Suppressor macrophage (primary cell): ENCODE measurements at places on chromosomes 3 and 15.
A peak's percentile ranks its signal among the peaks of the same experiment; 100 is the strongest.

DNA sequence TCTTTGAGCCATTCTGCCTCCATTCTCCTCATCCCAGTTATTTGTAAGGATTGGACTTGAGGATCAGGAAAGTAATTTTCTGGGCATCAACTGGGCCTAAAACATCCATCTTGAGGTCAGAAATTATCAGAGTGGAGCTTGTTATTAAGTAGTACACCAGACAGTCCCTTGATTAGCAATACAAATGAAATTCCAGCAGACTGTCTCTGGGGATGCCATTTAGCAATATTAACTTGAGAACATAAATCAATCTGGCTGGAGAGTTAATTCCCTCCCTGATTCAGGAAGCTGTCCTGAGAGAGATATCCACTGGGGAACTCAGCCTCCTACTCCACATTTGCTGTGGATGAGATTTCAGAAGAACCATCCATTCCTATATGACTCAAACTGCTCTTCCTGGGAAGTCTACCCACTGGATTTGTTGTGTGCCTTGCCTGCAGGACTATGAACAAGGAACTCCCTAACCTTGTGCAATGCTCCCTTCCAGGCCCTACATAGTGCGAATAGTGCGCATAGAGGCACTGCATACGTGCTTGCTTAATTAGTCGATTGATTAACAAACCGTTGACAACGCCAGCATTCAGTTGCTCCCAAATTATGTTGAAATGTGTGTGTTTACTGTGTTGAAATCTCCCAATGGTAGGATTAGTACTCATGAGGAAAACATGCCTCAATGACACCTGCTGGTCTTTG is 36.1 kb upstream of the MTMR14 start:
- no peak for DNase-seq

DNA sequence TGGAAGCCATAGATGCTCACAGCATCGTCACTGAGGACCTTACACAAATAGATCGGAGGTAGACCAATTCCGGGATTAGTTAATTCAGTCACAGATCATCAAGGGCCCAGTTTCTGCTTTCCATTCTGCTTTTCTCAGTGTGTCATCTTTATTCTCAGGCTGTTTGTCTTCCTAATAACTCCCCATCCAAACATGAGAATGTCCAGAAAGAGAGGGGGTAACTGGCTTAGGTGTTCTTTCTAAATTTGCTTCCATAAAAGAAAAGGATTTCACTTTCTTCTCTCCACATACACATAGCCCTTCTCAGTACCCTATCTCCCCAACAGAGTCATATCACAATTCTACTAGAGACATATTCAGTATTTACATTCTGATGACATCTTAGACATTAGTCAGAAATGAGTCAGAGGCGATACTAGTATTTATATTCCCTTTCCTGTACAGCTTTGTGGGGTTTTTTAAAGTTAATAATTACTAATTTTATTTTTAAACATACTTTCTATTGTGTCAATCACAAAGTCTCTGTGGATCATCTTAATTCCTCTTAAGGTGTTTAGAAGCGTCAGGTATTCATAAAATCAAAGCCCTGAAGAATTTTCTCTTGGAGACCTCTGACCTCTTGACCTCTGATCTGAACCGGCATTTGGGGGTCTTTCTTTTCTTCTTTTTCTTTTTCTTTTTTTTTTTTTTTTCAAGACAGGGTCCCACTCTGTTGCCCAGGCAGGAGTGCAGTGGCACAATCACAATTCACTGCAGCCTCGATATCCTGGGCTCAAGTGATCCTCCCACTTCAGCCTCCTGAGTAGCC is 24.3 kb upstream of the IL12A start:
- DNase-seq = no peak

DNA sequence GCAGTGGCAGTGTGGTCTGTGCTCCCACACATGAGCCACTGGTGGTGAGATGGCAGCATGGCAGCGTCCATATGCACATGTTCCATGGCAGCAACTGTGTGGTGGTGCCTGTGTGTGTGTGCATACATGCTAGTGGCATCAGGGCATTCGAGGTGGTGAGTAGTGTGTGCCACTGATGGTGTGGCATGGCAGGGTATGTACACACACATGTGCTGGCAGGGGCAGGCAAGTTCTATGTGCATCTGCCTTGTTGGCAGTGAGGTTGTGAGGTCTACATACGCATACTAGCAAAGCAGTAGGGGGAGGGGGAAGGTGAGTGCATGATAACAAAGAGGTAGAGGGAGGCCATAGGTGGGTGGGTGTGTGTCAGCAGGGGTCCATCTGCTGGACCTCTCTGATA is 378.7 kb downstream of the C3orf38 start:
- no peak for DNase-seq

DNA sequence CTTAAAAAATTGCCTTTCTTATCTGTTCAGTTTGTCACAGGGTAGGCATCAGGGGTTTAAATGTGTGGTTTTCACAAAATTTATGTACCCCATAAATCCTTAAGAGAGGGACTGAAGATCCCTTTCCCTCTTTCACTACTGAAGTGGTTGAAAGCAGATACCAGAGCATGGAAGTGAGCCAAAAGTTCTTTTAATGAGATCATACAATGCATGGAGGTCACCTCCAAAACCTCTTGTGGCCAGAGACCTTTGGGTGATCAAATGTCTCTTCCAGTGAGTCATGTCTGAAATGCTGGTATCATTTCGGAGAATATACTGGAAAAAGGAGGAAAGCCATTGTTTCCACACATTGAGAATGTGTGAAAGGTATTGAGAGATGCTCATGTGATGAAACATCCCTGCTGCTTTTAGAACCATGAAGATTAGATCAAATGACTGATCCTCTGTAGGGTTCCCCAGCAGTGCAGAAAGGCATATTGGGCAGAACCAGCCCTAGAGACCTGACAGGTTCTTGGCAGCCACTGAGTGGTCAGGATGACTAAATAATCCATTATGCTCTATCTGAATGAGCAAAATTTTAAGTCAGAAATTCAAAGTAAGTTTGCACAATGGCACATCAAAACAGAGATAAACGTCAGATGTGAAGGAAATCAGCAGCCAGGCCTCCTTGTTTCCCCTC is 165.8 kb upstream of the SLC2A2 start:
- DNase-seq = no peak

GRCh38 chr3:47012342-47013230 is 33.1 kb downstream of the NBEAL2 start:
- no peak for DNase-seq

DNA sequence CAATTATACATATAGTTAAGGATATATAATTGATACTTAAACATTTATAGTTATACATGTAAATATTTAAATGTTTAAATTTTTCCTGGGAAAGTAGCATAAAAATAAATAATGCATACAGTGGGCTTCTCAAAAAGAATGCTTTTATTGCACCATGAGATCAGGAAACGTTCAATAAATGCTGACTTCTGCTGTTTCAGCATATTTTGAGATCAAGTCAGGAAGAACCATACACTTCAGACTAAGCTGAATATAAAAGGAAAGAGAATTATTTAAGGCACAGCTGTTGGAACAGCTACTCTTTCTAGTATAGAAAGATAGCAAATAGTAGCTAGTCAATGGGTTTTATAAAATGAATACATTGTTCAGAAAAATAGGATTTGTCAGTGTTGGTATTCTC is 1462.3 kb upstream of the CADM2 start:
- no peak for DNase-seq

- DNase-seq = no peak
Observed at GRCh38 chr15:36428102-36428845, 151.2 kb upstream of the CDIN1 start.

- no peak for DNase-seq
Observed at GRCh38 chr3:37506956-37507535, 332.7 kb upstream of the LRRFIP2 start.

- no peak for DNase-seq
Observed at GRCh38 chr15:52193321-52193720, 2.1 kb upstream of the GNB5 start.

DNA sequence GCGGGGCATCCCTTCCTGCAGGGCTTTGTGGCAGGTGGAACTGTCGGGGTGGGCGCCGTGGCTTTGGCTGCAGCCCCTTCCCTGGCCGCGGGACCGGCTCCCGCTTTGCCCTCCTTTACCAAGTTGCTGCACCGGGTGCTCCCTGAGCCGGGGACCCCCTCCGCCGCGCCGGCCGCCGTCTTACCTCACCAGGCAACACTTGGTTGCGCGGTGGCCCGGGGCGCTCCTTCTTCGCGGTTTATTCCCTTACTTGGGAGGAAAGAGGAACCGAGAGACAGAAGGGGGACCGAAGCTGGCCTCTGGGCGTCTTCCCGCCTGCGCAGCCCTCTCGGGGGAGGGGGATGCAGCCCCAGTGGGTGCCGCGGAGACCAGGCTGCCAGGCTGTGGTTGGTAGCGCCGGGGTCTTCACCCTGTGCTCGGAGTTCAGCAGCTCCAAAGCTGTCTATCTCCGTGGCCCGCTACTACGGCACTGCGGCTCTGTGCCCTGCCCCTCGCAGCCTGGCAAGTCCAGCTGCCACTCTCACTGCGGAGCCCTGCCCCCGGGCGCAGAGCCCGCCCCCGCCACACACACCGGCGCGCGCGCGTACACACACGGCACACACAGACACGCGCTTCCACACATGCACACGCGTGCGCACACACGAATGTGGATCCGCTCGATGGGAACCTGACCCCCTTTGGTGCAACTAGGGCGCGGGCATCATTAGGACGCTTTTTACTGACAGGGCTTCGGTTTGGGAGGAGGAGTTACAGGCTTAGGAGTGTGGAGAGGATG is at the start of gene DGKG:
Gene DGKG, minus strand, starts transcription at position 473 of the 775 bp plus-strand sequence. CDS start 41,775 bp downstream, outside the sequence.
- DNase-seq = peak; percentile 81

GRCh38 chr15:78880813-78881212 is 8.1 kb downstream of the MORF4L1 start:
- DNase-seq = no peak

DNA sequence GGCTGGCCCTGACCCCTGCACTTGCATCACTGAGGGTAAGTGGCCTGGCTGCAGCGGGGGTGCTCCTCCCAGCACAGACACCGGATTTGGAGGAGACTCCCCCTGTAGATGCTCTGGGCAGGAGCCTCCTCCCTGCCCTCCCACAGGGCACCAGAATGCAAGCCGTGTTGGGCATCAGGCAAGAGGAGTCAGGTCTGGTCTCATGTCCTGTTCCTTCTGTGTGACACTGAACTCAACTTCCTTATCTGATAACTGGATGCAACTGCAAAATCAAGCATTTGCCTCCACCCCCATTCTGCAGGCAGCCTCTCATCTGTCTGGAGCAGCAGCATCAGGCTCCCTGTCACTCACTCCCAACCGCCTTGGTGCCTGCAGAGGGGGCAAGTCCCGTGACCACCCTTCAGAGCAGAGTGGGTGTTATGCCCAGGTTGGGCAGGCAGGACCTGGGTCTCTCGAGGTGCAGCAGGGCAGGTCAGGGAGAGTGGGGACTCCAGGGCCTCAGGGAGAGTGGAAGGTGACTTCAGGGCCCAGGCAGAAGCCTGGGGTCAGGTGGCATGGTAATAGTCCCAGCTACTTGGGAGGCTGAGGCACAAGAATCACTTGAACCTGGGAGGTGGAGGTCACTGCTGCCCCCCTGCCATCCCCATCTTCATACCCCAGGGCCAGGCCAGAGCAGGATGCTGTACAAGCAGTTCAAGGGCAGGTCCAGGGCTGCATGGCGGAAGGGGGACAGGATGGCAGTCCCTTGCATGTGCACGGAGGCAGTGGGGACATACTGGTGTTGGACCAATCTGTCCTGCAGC is 10.5 kb upstream of the RPL29 start:
- DNase-seq = peak; percentile 72

GRCh38 chr3:131217296-131217741 is 164.3 kb upstream of the NUDT16 start:
- DNase-seq = no peak

DNA sequence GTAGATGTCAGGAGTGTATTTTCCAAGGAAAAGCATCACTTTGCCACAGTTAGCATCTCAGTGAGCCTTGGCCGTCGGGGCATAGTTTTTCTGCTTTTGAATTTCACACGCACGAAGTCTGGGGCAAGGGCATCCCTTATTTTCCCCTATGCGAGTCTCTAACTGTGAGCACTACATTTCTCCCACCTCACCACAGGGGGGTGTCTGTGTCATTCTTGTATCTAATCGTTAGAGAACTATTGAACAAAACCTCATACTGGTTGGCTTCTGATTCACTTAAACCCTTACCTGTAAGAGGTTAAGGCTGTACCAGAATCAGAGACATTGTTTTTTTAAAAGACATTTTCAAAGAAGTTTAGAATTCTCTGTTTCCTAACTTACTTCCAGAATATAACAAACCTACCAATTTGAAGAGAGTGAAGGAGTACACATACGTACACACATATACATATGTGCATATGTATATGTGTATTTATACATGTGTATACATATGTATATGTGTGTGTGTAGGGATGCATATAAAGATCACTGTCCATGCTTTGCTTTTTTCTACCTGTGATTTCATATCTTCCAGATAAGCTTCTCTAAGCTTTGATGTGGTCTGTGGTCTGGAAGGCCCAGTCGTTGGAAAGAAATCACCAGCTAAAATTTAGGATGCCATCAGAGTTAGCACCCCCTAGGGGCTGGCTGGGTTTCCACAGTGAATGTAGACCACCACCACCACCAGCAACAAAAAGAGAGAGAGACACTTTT is 49.4 kb downstream of the MYZAP start:
- peak; percentile 17 for DNase-seq

GRCh38 chr3:126266291-126266840 is 86.0 kb upstream of the ALDH1L1 start:
- DNase-seq = no peak

DNA sequence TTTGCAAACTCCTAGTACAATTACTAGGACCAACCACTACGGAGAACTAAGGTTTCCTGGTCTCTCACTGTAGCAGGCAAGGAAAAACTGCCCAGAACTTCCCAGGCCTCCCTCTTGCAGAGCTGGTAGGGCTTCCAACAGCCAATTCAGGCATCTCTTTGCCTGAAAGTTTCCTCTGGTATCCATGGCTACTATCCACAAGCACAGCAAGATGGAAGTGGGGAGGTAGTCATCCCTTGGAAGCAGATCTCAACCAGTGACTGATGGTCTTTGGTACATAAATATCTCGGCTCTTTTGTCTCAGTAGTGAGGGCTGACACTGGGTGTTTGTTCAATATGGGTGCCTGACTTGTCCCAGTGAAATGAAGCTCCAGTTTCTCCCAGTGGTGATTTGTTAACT is 201.3 kb upstream of the MRPL3 start:
- no peak for DNase-seq
